ENCODE measurements at places on chromosomes 5 and 9. TPM values are rescaled to one million over a fixed set of nuclear protein-coding genes. Genes with fewer than 3 reads are reported as not detected.

The CREBRF gene
- 23.8 TPM for total RNA-seq

The MARCOL gene
- not detected for total RNA-seq

The F12 gene
- 0.95 TPM for total RNA-seq

The CTNND2 gene
- 6.5 TPM for total RNA-seq

The FSTL4 gene
- 5.4 TPM for total RNA-seq

The SETD9 gene
- total RNA-seq, result 14.9 TPM

The PPP1R26 gene
- 43.2 TPM for total RNA-seq

The PCDHGB7 gene
- total RNA-seq, result 15.3 TPM

The OXCT1 gene
- total RNA-seq, result 25.1 TPM

The FST gene
- total RNA-seq, result 91.6 TPM

The IL3 gene
- total RNA-seq, result not detected

The IGFBPL1 gene
- total RNA-seq, result 39.0 TPM

- no peak for DNase-seq
- no peak overlapping the region for H3K27ac ChIP-seq
- H3K4me3 ChIP-seq, result no peak overlapping the region
- no peaks in the 10 kb centered on the region for H3K36me3 ChIP-seq
- H3K27me3 ChIP-seq, result no peaks in the 10 kb centered on the region
Measured at GRCh38 chr9:81032030-81032572, 657.2 kb downstream of the TLE1 start.

DNA sequence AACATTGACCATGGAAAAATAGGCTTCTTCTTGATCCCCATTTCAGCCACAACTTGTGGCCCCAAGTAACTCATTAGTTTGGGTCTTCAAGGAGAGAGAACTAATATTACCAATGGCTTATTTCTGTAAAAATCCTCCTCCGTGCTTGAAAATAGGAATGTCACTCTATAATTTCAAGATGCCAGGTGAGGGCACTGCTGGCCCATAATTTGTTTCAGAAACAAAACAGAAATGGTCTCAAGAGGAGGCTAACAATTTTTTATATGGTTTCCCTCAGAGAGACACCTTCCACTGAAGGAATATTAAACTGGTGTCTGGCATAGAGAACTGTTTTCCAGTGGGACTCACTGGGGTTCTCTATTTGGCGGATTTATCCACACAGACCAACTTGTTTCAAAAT is 437.0 kb upstream of the TRPC7 start:
- no peaks in the 10 kb centered on the region for H3K27me3 ChIP-seq
- peak; percentile 64 for DNase-seq
- H3K27ac ChIP-seq, result no peak overlapping the region
- H3K4me3 ChIP-seq, result no peak overlapping the region

- no peak overlapping the region for H3K27ac ChIP-seq
- peak overlapping the region; percentile 43 for H3K4me3 ChIP-seq
- no peak for DNase-seq
- H3K36me3 ChIP-seq, result no peaks in the 10 kb centered on the region
- no peaks in the 10 kb centered on the region for H3K27me3 ChIP-seq
- no peaks in the 10 kb centered on the region for H3K4me1 ChIP-seq
Measured at GRCh38 chr5:152514827-152515397, 109.8 kb upstream of the NMUR2 start.

- no peaks in the 10 kb centered on the region for H3K36me3 ChIP-seq
- peak; percentile 55 for DNase-seq
- no peaks in the 10 kb centered on the region for H3K27me3 ChIP-seq
- H3K27ac ChIP-seq, result no peak overlapping the region
Measured at GRCh38 chr5:1244976-1245375, 19.8 kb downstream of the SLC6A18 start.

GRCh38 chr5:174491761-174492350 is 232.5 kb upstream of the MSX2 start:
- no peak overlapping the region for H3K27ac ChIP-seq
- H3K36me3 ChIP-seq, result no peaks in the 10 kb centered on the region
- no peak for DNase-seq

- H3K27ac ChIP-seq, result no peak overlapping the region
- H3K4me1 ChIP-seq, result peaks cover 4% of the 10 kb centered on the region
- DNase-seq, result no peak
- H3K27me3 ChIP-seq, result no peaks in the 10 kb centered on the region
- H3K36me3 ChIP-seq, result no peaks in the 10 kb centered on the region
- no peak overlapping the region for H3K4me3 ChIP-seq
Measured at GRCh38 chr9:561427-561826, 280.1 kb upstream of the DMRT1 start.

DNA sequence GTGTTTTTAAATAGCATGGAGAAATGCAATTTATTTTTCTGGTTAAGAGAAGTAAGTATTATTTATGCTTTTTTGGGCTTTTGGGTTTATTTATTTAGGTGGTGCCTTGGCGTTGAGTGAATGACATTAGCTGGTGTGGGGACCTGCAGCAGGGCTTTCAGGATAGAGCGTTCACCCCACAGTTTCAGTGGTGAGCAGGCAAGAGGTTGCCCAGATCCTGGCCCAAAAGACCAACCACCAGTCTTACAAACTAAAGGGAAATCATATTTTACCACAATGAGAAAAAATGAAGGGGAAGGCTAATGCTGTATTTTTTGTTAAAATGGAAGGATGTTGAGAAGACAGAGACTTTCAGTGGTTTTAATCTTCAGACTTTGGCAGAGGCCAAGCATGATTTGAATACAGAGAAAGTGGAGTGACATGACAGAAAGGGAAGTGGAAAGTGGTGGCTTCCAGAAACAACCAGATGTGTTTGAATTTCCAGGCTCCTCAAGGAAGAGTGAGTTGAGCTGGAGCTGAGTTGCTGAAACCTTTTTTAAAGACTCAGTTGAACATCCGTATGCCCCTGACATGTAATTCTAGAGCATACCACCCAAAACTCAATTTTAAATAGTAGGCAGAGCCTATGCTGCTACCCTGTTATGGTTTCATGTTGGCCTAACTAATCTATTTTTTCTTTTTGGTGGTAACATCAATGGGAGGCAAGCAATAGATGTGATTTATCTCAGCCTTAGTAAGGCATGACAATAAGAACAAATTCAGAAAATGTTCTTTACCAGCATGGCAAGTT is 94.8 kb downstream of the AOPEP start:
- DNase-seq, result no peak
- no peaks in the 10 kb centered on the region for H3K4me1 ChIP-seq
- no peaks in the 10 kb centered on the region for H3K27me3 ChIP-seq
- H3K4me3 ChIP-seq, result no peak overlapping the region
- H3K36me3 ChIP-seq, result peaks cover 13% of the 10 kb centered on the region
- no peak overlapping the region for H3K27ac ChIP-seq

GRCh38 chr9:90368241-90368640 is 274.4 kb downstream of the DIRAS2 start:
- no peak overlapping the region for H3K27ac ChIP-seq
- H3K27me3 ChIP-seq, result no peaks in the 10 kb centered on the region
- H3K4me1 ChIP-seq, result peaks cover 8% of the 10 kb centered on the region
- no peaks in the 10 kb centered on the region for H3K36me3 ChIP-seq
- H3K4me3 ChIP-seq, result no peak overlapping the region

GRCh38 chr9:36462245-36462644 is 62.2 kb upstream of the RNF38 start:
- H3K4me3 ChIP-seq, result no peak overlapping the region
- H3K4me1 ChIP-seq, result no peaks in the 10 kb centered on the region
- no peak for DNase-seq
- H3K27ac ChIP-seq, result no peak overlapping the region
- no peaks in the 10 kb centered on the region for H3K27me3 ChIP-seq

GRCh38 chr9:105269593-105269992 is 25.1 kb downstream of the SLC44A1 start:
- no peak for DNase-seq
- H3K4me3 ChIP-seq, result no peak overlapping the region
- no peaks in the 10 kb centered on the region for H3K27me3 ChIP-seq
- H3K36me3 ChIP-seq, result peaks cover 6% of the 10 kb centered on the region
- H3K4me1 ChIP-seq, result peaks cover 8% of the 10 kb centered on the region

DNA sequence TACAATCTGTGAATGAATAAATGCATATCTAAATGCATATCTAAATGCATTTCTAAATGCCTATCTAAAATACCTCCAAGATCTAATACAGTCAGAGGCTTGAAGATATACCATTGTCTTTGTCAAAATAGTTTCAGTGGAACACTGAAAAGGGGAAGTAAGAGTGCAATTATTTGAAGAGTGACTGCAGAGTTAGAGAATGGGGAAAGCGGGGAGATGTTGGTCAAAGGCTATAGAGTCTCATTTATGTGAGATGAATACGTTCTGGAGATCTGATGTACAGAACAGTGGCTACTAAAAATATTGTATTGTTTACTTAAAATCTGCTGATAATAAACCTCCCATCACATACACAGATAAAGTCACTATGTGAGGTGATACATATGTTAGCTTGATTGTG is 1126.2 kb upstream of the CDH9 start:
- DNase-seq, result no peak
- H3K4me3 ChIP-seq, result no peak overlapping the region
- H3K27ac ChIP-seq, result no peak overlapping the region
- no peaks in the 10 kb centered on the region for H3K27me3 ChIP-seq

GRCh38 chr5:21680196-21680595 is 1172.9 kb downstream of the CDH12 start:
- H3K36me3 ChIP-seq, result no peaks in the 10 kb centered on the region

- no peak for DNase-seq
- H3K27ac ChIP-seq, result no peak overlapping the region
- H3K27me3 ChIP-seq, result no peaks in the 10 kb centered on the region
- H3K36me3 ChIP-seq, result no peaks in the 10 kb centered on the region
- no peaks in the 10 kb centered on the region for H3K4me1 ChIP-seq
Measured at GRCh38 chr9:119934497-119934896, 565.3 kb upstream of the BRINP1 start.

GRCh38 chr9:27412963-27413362 is 111.1 kb upstream of the IFNK start:
- no peak overlapping the region for H3K27ac ChIP-seq
- no peaks in the 10 kb centered on the region for H3K4me1 ChIP-seq
- H3K36me3 ChIP-seq, result no peaks in the 10 kb centered on the region
- H3K27me3 ChIP-seq, result no peaks in the 10 kb centered on the region
- H3K4me3 ChIP-seq, result no peak overlapping the region
- no peak for DNase-seq

DNA sequence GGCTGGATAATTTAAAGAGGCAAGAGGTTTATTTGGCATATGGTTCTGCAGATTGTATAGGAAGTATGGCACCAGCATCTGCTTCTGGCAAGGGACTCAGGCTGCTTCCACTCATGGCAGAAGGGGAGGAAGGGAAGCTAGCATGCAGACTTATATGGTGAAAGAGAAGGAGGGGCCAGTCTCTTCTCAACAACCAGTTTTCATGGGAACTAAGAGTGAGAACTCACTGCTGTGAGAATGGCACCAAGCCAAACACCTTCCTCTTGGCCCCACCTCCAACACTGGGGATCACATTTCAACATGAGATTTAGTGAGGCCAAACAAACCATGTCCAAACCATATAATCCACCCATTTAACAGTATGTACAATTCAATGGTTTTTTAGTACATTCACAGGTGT is 113.3 kb upstream of the SHB start:
- no peak overlapping the region for H3K27ac ChIP-seq
- H3K36me3 ChIP-seq, result no peaks in the 10 kb centered on the region
- no peaks in the 10 kb centered on the region for H3K4me1 ChIP-seq
- peak; percentile 59 for DNase-seq
- H3K27me3 ChIP-seq, result no peaks in the 10 kb centered on the region

DNA sequence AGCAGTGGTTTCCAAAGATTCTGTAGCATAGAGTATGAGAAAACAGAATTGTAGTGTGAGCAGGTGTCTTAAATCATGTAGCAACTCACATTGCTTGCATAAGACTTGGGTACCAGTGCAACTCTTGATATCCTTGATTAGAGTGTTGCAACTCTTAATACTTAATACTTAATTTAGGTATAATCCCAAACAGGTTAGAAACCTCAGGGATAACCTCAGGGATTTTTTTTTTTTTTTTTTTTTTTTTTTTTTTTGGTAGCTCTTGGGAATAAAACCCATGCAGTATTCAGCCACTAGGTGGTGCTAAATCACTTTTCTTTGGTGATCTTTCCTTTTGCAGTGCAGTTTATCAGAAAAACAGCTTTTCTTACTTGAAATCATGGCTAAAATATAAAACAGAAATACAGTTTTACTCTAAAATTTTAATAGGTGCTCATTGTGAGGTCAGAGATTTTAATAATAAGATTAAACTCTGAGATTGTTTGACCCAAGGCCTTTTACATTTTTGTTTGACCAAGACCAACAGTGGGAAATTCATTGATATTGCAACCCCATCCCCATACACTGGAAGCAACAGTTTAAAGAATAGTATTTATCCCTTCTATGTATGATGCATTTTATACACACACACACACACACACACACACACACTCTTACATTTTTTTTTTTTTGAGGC is 55.3 kb downstream of the ERAP1 start:
- no peak overlapping the region for H3K4me3 ChIP-seq
- no peak for DNase-seq
- no peaks in the 10 kb centered on the region for H3K4me1 ChIP-seq
- H3K27ac ChIP-seq, result peak overlapping the region; percentile 93

Data from endodermal cell (in vitro differentiated cells).